ENCODE measurements at places on chromosomes 16 and 17. TPM values are rescaled to one million over a fixed set of nuclear protein-coding genes. Genes with fewer than 3 reads are reported as not detected.

- DNase-seq, result no peak
Observed at GRCh38 chr17:10151667-10152496, 46.5 kb downstream of the GAS7 start.

DNA sequence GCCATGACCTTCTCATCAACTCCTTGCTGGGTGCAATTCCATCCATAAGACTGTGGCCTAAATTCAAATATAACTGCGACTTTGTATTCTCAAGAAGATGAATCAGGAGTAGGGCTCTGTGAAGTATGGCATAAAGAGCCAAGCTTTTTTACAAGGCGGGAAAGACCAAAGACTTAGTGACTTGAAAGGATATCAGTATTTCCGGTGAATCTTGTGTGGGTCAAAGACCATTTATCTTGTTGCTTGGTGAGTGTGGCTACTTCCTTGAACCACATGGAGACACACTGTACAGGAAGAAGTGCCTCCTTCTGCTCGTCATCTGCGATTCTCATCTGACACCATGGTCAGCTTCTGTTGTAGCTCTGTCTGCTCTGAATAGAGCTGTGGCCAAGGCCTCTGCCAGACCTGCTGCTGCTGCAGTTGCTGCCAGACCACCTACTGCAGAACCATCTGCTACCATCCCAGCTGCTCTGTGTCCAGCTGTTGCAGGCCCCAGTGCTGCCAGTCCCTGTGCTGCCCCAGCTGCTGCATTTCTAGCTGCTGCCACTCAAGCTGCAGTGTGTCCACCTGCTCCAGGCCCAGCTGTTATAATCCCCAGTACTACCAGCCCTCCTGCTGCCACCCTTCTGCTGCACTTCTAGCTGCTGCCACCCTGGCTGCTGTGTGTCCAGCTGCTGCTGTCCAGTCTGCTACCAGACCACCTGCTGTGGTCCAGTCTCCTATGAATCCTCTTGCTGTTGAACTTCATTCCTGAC, 6.1 kb upstream of the KRTAP2-4 start:
- no peak for DNase-seq

RPL38 gene
- total RNA-seq, result 1,608 TPM

IRX5 gene
- total RNA-seq, result not detected

DNA sequence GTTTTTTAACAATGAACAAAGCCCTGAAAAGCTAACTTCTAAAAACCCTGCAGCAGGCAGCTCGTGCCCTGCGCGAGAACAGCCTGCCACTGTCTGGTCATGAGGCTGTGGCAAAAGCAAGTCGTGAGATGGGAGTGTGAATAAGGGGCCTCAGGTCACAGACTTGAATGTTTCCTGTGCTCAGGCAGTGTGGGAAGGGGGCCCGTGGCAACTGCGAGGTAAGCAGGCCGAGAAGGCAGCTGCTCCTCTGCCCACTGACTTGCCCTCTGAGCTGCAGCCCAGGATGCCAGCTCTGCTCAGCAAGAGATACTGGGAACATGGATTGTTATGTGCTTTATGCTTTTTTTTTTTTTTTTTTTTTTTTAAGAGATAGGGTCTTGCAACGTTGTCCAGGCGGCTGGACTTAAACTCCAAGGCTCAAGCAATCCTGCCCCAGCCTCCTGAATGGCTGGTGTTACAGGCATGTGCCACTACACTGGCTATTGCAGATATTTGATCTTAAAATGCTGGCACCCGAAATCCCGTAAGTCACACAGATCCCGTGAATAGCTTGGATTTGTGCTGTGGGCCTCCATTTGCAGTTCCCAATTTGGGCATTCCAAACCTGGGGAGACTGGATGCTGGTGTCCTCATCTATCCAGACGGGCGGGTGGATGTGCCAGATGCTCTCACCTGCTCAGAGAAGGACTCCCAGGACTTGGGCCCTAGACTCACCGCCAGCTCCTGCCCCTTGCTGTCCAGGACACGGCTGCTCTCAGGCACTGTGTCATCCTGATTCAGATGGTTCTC, 44.0 kb downstream of the UBN1 start:
- DNase-seq, result no peak

GRCh38 chr16:86377251-86378022, 132.9 kb upstream of the FOXF1 start:
- no peak for DNase-seq

- no peak for DNase-seq
Observed at GRCh38 chr17:74715144-74715543, 2.4 kb upstream of the CD300LF start.

FZD2 gene
- not detected for total RNA-seq

DNA sequence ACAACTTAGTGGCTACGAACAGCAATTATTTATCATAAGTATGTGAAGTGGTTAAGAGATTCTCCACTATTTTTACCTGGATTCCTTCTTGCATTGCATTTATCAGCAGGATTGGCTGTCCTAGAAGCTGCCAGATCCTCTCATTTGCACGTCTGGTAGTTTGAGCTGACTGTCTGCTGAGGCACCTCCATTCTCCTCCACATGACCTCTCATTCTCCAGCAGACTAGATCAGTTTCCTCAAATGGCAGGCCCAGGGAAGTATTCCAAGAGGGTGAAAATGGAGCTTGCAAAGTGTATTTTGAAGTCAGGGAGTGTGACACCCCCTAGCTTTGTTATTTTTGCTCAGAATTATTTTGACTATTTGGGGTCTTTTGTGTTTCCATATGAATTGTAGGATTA, 870.1 kb downstream of the CDH11 start:
- no peak for DNase-seq

GRCh38 chr16:82181461-82182185, 11.6 kb upstream of the MPHOSPH6 start:
- no peak for DNase-seq

DNA sequence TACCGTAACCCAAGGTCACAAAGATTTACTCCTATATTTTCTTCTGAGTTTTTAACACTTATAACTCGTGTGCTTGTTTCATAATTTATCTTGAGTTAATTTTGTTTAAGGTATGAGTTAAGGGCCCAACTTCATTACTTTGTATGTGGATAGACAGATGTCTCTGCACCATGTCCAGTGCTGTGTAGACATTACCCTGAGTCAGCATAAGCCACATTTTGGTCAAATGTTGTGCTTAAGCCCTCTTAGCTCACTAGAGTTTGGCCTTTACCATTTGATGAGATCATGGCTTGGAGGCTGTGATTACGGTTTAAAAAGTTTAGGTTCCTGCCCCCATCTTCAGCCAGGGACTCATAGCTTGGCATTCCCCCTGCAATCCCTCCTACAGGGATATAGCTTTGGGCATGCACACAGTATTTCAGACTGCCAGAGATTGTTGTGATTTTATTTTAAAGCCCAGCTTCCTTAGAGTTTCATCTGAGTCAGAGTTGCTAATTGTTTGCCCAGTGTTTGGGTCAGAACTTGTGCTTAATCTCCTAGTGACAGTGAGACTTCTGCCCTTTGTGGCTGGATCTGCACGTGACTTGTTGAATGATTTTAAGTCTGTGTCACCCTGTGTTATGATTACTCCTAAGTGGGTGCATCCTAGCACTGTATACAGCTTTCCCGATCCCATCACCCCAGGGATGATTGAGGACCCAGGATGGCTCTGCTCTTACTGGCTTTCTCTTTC, 393.1 kb downstream of the CNTNAP4 start:
- no peak for DNase-seq

- DNase-seq, result no peak
Observed at GRCh38 chr17:70120425-70120824, 45.4 kb downstream of the KCNJ16 start.

- no peak for DNase-seq
Observed at GRCh38 chr17:69575346-69575761, 160.9 kb downstream of the MAP2K6 start.

Data from activated naive CD8-positive, alpha-beta T cell treated with anti-CD3 and anti-CD28 coated beads for 36 hours (primary cell).